A549 treated with CpdA at 1 μM for 4 hours (cell line): ENCODE measurements at places on chromosomes 16 and 17. TPM values are rescaled to one million over a fixed set of nuclear protein-coding genes. Genes with fewer than 3 reads are reported as not detected.

TSNAXIP1 gene
- 0.35 to 0.83 TPM (median 0.43 TPM) in 5 replicates for total RNA-seq

TBC1D26 gene
- total RNA-seq, result 0.05 TPM in 1 of 5 replicates, not detected in the others

COL1A1 gene
- total RNA-seq, result 6.9 to 12.8 TPM (median 10.5 TPM) in 5 replicates

OR4D1 gene
- total RNA-seq, result 0.01 to 0.03 TPM in 2 of 5 replicates, not detected in the others

HYDIN gene
- 0.21 to 0.55 TPM (median 0.32 TPM) in 5 replicates for total RNA-seq

KRT39 gene
- total RNA-seq, result not detected in 5 replicates

SP2 gene
- total RNA-seq, result 15.8 to 17.2 TPM (median 16.7 TPM) in 5 replicates

SPNS2 gene
- 7.3 to 13.9 TPM (median 10.7 TPM) in 5 replicates for total RNA-seq

MSL1 gene
- total RNA-seq, result 58.1 to 67.6 TPM (median 61.3 TPM) in 5 replicates

PRSS53 gene
- total RNA-seq, result 0.78 to 2.7 TPM (median 1.4 TPM) in 5 replicates
